Stromal cell of bone marrow (primary cell): ENCODE measurements at places on chromosomes 1 and 21.

- no peak for DNase-seq
These were observed 37.8 kb downstream of the ELK4 start for GRCh38 chr1:205593967-205594366.

DNA sequence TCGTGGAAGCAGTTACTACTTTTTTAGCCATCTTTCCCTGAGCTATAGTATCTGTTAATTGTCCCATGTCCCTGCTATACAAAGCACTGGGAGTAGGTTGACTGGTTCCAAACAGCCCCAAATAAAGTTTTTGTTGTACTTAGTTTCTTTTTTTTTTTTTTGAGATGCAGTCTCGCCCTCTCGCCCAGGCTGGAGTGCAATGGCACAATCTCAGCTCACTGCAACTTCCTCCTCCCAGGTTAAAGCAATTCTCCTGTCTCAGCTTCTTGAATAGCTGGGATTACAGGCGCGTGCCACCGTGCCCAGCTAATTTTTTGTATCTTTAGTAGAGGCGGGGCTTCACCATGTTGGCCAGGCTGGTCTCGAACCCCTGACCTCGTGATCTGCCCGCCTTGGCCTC lies 3.3 kb downstream of the NCSTN start:
- no peak for DNase-seq

GRCh38 chr1:155320661-155321617 lies at the start of gene RUSC1:
Gene RUSC1, plus strand, starts transcription at chr1:155320894. Its CDS starts 880 bp downstream, at chr1:155321774.
- no peak for DNase-seq

DNA sequence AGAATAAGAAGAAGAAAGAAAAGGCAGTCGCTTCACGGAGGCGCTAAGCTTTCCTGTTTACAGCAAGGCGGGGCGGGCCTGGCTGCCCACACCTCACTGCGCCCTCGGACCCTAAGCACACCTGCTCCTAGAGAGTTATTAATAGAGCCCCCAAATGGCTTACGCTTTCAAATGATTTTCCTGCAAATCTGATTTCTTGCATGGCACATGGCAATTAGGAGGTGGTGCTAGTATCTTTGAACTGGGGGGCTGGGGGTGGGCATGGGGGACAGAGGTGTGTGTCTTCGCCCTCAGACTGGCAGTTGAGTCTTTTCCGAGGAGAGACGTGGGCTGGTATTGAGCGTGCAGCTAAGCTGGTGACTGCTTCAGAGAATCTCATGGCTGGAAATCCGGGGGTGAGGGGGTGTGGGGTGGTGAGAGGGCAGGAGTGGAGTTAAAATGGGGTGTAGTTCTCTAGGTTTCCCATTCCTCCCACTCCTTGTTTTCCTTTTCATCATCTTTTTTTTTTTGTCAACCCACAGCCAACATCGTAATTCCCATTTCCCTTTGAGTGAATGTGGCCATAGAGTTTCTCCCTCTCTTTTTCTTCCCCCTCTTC lies 1.3 kb downstream of the S1PR1 start:
- no peak for DNase-seq

- DNase-seq = no peak
These were observed 27.2 kb downstream of the MRPL37 start for GRCh38 chr1:54227091-54227602.

GRCh38 chr1:112522621-112523020 lies 13.9 kb downstream of the WNT2B start:
- DNase-seq = peak; percentile 79

- no peak for DNase-seq
These were observed at the start of gene CD52 for GRCh38 chr1:26317612-26318337. Gene CD52, plus strand, starts transcription at chr1:26317958. Its CDS starts 60 bp downstream, at chr1:26318018.

- DNase-seq = no peak
These were observed 777 bp downstream of the FLAD1 start for GRCh38 chr1:154983776-154984466.

GRCh38 chr1:172960454-172961208 lies 90.1 kb downstream of the TNFSF18 start:
- no peak for DNase-seq

- DNase-seq = no peak
These were observed 27.2 kb upstream of the TSPEAR start for GRCh38 chr21:44738621-44739020.

DNA sequence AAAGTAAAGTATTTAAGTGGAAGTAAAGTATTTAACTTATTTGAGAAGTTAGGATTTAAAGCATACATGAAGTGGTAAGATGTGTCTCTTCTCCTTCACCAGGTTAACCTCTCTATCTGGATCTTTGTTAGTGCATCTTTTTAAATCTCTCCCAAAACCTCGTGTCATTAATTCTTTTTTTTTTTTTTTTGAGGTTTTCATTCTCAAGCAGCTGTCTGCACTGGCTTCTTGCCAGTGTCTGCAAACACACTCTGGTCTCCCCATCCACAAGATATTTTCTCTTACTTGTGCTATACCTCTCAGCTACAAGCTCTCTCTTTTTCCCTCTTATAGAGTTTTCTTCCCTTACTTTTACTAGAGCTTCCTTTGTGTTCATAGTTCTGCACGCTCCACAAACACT lies 49.0 kb downstream of the CLDN17 start:
- no peak for DNase-seq

GRCh38 chr1:25875154-25875855 lies at the start of gene PAQR7:
Gene PAQR7, minus strand, starts transcription at chr1:25875708. Its CDS starts 11,869 bp downstream, at chr1:25863839.
- peak; percentile 54 for DNase-seq

- no peak for DNase-seq
These were observed 7.2 kb downstream of the XCL1 start for GRCh38 chr1:168583571-168583970.

DNA sequence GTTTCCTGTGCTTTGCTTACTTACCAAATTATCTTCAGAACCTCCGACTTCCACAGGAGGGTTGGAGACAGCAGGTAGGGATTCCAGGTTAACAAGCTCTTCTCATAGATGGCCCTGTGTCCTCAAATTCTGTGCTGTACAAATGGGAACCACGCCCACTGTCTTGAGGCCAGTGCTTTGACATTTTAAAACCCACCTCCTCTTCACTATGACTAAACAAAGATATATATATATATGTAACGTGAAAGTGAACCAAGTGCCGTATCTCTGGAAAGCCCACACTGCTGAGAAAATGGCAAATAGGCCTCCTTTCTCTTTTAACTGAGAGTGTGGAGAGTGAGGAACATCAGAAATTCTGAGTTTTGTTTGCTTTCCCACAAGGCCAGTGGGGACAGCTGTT lies 99.6 kb downstream of the ZBTB18 start:
- no peak for DNase-seq

DNA sequence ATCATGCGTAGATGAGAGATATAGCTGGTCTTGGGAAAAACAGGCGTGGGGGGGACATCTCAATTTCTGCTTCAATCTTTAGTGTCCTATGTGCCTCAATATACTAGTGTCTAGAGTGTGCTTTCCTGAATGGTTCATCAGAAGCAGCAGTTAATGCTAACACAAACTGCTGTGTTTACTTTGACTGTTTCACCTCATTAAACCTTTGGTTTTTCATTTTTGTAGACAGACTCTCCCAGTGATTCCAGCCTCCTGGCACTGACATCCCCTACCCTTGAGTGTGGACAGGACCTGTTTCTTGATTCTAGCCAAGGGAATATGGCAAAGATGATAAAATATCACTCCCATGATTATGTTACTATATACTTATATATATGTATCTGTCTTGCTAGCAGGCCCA lies 37.6 kb downstream of the ZYG11A start:
- no peak for DNase-seq

- no peak for DNase-seq
These were observed 119.8 kb downstream of the PLPPR5 start for GRCh38 chr1:98884864-98885263.

DNA sequence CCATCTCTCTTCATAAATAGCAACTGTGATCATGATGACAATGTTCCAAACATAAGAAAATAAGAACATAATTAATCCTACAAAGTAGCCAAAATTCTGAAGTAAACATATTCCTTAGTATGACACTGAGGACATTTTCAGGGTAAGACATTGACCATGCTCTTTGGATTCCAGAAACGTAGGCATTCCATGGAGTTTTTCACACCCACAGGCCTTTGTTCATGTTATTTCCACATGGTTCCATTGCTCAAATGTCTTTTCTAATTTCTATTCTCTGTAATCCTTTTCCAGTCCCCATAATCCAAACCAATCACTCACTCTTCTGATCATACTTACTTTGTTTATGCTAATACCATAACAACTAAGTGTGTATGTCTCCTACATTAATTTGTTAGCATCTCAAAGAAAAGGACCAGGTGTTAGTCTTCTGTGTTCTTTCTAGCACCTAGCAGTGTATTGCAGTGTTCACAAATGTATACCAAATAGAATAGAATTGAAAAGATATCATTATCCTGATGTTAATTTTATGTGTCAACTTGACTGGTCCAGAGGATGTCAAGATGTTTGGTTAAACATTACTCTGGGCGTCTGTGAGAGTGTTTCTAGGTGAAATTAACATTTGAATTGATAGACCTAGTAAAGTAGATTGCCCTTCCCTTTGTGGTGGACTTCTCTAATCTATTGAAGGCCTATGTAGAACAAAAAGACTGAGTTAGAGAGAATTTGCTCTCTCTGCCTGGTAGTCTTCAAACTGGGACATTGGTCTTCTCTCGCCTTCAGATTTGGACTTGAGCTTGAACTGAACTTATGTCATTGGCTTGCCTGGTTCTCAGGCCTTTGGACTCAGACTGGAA lies 516.6 kb downstream of the PTPRC start:
- DNase-seq = no peak

- no peak for DNase-seq
These were observed 62.8 kb downstream of the OVGP1 start for GRCh38 chr1:111364690-111365089.

DNA sequence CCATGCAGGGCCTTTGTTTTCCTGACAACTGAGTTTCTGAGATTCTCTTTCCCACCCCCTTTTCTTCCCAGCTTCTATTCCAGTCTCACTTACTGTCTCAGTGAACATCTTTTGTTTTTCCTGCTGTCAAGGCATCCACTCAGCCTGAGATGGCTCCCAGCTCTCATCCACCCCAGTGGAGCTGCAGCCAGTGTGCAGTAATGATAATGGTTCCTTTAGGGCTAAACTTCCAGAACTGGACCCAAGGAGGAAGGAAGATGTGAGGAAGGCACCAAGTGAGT lies 44.4 kb upstream of the KIRREL1 start:
- DNase-seq = no peak

GRCh38 chr1:119688810-119689209 lies 22.9 kb upstream of the PHGDH start:
- DNase-seq = no peak

DNA sequence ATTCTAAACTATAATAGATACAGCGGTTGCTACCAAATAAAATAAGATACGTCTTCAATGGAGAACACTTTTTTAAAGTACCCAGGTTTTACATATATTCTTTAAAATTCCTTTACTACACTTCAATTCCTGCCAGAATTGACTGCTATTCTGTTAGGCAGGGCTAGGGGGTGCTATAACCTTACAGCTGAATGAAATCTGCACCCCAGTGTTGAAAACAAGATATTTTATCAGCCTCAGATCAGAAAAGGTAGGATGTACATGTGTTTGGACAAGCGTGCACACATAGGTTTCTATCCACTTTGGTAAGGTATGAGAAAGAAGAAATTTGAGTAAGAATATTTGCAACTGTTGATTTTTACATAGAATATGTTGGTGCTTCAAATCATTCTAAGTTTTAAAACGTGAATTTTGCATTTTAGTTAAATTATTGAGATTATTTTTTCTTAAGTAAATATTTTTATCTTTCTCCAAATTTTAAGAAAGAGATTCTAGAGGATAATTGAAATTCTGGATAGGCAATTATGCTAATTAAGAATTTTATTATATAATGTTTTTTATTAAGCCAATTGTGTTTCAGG lies 490.8 kb upstream of the ADGRL4 start:
- peak; percentile 19 for DNase-seq

DNA sequence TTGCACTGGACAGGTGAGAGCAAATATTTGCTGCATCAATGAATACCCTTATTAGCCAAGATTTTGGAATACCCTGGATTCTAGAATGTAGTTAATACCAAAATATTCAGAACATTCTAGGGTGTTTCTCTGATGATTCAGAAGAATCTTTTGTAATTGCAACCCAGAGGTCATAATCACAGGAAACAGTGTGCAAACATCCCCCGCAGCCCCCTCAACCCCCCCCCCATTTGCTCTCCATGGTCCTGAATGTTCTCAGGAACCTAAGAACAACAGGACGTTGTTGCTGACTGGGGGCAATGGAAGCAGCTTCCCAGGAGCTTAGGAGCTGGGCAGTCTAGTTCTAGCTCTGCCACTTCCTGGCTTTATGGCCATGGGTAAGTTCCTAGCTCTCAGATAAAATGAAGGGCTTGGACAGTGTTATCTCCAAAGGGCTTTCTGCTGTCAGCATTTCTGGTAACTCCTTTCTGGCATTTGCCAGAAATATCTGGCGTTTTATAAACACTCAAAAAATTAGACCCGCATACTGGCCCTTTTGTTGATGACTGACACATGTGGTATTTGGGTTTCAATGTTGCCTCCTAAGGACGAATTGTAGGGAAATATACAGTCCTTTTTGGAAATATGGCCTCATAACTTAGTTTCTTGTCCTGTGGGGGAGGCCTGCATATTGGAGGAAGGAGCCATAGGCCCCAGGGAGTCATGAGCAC lies 178.6 kb downstream of the RRAGC start:
- no peak for DNase-seq

- no peak for DNase-seq
These were observed 27.7 kb downstream of the PKP1 start for GRCh38 chr1:201310986-201311355.

DNA sequence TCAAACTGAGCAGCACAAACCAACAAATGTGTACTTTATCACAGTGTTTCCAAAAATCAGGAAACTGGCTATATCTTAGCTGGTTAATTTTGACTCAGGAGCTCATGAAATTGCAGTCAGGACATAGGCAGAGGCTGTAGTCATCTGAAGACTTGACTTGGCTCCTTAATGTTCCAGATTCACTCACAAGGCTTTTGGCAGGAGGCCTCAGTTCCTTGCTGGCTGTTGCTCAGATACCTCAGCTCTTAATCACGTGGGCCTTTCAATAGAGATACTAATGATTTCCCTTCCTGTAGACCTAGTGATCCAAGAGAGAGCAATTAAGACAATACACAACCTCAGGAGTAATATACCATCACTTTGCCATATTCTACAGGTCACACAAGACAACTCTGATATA lies 537.7 kb downstream of the BRINP3 start:
- no peak for DNase-seq

DNA sequence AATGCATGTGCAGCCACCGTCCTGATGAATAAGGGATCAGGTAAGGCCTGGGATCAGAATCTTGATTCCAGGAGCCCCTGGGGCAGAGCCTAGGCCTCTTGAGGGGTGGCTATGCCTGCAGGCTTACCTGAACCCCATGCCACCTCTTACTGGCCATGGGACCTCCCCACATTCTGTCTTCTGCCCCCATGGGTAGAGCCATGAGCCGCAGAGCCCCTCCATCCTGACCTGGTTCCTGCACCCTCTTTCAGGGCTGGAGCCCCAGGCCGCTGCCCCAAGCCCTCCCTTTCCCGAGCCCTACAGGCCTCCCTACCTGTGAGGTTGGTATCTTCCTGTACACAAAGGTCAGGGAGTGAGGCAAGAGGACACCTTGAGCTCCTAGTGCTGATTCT lies 120.8 kb downstream of the DMRTB1 start:
- DNase-seq = no peak

GRCh38 chr21:45412909-45413611 lies 8.1 kb downstream of the COL18A1 start:
- no peak for DNase-seq
